ENCODE measurements at places on chromosomes 6 and 20.

DNA sequence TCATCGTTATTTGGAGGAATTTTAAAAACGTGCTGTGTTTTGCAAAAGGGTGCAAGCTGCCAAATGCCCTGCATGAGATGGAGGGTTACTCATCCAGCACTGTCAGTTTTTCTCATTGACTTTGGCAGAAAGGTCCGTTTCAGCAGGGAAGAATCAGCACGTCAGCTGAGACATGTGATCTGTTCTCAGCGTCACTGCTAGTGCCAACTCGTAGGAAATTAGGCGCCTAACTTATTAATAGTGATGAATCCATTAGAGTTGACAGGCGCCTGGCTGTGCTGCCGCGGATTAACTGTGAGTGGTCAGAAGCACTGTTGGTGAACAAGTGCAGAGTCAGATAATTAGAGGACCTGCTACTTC, 175.5 kb upstream of the FOXQ1 start:
- no peak for DNase-seq

DNA sequence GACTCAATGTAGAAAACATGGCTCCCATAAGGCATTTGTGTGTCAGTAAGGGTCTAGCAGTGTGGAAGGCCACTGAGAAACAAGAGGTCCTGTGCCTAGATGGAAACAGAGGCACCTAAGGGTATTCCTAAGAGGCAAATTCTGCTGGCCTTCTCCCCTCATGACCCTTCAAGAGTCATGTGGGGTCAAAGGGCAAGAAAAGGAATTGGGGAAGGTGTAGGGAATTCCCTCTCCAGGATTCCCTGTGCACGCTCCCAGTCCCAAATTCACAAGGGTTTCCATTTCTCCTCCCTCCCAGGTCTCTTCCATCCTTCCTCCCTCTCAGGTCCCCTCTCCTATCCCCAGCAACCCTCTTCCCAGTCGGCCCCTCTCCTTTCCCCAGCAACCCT, 568 bp downstream of the AGPAT1 start:
- DNase-seq, result no peak

DNA sequence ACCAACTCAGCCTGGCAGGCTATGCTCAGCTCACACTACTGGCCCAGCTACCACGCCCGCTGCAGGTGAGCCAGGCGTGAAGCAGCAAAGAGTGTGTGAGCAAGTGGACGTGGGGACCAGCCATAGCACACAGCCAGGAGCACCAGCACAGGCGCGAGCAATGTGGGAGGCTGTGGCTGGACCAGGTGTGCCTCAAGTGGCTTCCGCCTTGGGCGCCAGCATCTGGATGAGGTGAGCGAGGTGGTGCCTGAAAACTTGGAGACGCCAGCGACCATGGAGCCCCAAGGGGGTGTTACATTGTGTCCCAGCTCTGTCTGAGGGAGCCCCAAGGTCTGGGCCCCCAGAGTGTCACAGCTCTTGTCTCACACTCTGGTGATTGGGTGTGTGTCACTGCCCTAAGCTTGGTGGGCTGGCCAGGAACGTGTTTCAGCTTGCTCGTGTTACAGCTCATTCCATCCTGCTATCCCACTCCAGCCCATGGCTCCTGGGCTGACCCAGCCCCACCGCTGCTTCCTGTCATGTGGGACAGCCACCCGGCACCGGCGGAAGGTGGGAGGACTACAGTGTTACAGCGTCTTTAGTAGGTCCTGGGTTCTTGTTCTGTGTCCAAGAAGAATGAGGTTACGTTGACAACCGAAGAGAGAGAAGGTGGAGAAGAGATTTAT, 508.0 kb upstream of the MMS22L start:
- no peak for DNase-seq

GRCh38 chr6:143253586-143253985, 192.9 kb downstream of the AIG1 start:
- DNase-seq, result no peak

GRCh38 chr6:143839196-143839595, 3.9 kb upstream of the LTV1 start:
- no peak for DNase-seq

GRCh38 chr6:148968771-148969602, 222.2 kb downstream of the UST start:
- DNase-seq, result no peak

GRCh38 chr6:5997420-5997987, 9.2 kb downstream of the NRN1 start:
- DNase-seq, result no peak

GRCh38 chr20:35226884-35227681, 593 bp downstream of the MMP24 start:
- DNase-seq, result no peak

Data from T-helper 22 cell (primary cell).